ENCODE measurements at places on chromosomes 7 and 10.
A peak's percentile ranks its signal among the peaks of the same experiment; 100 is the strongest.

DNA sequence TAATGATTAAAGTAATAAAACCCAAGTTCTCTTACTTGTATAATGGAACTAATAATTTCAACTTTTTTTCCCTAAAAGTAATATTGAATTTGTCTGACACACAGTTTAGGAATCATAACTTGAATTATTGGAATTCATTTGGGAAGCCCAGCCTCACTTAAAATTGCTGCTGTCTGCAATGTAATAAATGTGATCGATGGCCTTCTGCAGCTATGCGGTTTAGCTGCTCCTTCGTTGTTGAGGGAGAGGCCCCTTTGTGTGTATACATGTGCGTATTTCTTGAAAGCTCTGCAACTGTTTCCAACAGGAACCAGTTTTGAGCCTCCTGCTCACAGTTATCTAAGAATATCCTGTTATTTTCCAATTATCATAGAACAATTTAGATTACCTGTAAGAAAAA is 152.5 kb downstream of the AKR1D1 start:
- DNase-seq, result peak; percentile 10

- no peak for DNase-seq
Measured at GRCh38 chr10:50510517-50511473, 113.0 kb downstream of the SGMS1 start.

- no peak for DNase-seq
Measured at GRCh38 chr10:119098576-119098975, 5.3 kb upstream of the DENND10 start.

DNA sequence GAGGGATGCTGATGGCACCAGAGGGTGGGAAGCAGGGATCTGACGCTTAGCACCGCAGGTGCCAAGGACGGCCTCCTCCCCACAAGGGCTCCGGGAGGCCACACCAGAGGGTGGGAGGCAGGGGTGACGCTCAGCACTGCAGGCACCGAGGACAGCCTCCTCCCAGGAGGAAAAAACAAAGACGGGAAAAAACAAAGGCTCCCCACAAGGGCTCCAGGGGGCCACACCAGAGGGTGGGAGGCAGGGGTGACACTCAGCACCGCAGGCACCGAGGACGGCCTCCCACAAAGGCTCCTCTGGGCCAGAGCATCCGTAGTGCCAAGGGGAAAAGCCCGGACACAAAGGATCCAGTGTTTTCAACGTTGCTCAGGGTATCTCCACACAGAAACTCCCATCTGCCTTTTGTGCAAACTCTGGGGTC is 25.6 kb downstream of the DIP2C start:
- DNase-seq, result no peak

GRCh38 chr7:122383934-122384333 is 79.4 kb upstream of the FEZF1 start:
- no peak for DNase-seq

DNA sequence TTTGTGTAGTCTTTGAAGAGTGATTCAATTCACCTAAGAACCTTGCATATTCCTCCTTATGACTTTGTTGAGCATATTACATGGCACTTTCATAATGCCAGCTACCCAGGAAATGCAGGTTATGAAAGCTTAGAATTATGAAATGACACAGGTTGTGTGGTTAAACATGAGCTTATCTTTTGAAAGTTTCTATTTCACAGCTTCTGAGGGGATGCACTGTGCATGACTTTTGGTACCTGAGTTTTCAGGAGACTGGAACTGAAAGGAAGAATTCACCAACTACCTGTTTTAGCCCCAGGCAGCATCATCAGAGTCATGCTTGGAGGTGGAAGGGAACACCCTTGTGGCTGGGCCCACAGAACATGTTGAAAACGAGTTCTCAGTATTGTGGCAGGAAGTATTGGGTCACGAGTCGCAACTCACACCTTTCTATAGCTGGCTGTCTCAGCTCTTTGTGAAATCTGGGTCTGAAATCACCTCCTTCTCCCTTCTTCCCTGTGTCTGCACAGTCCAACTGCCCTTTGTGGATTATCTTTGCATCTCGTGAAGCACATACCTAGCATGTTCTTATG is 228.2 kb downstream of the PTEN start:
- no peak for DNase-seq

- DNase-seq, result peak; percentile 37
Measured at GRCh38 chr7:158414486-158414961, 173.1 kb downstream of the PTPRN2 start.

DNA sequence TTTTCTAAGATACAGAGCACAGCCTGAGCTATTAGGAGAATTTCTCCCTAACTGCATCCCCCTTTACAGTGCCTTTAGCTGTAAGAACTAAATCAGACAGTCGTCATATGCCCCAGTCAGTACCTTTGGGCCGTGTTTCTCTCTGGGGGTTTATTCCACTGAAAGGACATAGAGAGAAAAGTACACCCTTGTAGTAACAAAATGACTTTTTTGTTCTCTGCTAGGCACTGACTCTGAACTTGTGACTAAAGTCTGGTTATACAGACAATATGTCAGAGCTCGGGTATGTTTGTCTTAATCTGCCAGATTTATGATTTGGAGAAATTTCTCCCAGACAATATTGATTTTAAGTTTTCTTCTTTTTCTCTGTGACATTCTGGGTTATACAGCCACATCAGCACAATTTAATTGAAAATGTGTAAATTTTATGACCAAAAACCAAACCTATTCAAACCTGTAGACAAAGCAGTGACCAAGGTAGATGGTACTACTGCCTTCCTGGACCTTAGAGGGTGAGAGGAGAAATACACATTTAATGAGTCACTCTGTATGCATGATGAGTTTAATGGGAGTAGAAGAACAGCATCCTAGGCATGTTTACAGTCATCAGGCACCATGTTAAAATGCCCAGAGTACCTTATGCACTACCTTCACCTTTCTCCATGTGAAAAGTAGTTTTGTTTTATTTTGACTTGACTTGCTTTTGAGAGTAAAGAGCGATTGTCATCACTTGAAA is 156.1 kb upstream of the PLXDC2 start:
- no peak for DNase-seq

DNA sequence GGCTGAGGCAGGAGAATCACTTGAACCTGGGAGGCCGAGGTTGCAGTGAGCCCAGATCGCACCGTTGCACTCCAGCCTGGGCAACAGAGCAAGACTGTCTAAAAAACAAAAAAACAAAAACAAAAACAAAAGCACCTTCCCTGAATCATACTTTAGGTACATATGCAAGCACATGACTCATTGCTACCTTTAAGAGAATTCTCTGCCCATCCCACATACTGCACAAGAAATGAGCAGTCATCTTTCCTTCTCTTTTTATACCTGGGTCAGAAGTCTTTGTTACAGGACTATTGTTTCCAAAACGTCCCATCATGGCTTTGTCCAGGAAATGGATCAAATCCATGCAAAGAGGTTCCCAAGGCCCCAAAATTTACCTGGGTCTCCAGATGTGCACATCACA is 21.5 kb upstream of the AKR1B10 start:
- no peak for DNase-seq

- peak; percentile 47 for DNase-seq
Measured at GRCh38 chr7:37930226-37930948, 9.9 kb downstream of the EPDR1 start.

All from fibroblast of skin of right biceps (primary cell).